ENCODE measurements at places on chromosomes 16 and 17.

DNA sequence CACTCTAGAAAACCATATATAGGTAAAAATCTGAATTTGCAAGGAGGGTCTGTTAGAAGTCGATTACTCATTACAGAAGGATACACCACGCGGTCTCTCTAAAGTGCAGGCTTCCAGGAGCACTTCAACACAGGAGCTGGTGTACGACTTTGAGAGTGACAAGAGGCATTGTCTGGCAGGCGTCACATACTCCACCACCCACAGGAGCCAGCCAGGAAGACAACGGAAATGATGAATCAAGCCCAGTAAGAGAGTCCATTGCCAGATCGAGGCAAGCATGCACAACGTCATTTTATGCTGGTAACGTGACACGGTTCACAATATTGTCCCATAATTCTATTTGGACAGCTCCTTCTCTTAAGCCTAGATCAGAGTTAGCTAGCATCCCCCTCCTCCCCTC, 15.0 kb upstream of the CACNG4 start:
- no peak for DNase-seq

DNA sequence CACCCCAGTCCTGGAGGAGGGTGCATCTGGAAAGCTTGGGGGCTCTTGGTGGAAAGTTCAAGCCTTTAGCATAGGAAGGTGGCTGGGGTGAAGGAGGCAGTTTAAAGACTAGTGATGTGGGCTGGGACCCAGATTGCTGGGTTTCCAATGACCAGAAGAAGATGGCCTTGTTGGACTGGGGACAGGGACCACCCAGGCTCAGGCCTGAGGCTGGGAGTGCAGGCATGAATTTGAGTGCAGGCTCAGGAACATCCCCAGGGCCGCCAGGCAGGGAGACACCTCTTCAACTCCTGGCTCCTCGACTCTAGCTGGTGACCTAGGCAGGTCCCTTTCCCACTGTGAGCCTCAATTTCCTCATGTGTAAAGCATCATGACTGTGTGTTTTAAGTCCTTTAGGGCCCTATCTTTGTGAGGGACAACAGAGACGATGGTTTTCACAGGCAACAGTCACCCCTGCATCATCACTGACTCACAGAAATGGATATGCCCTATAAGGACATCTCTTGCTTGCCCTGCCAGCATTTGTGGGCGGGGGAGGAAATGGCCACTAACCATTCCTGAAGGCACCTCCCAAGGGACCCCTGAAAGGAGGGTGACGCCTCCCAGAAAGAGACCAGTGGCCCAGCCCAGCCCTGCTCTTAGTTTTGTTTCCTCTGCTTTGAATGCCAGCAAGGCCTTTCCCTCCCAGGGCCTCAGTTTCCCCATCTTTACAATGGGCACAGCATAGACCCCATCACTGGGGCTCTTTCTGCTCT, 11.1 kb downstream of the NLRC5 start:
- DNase-seq = peak; percentile 81

DNA sequence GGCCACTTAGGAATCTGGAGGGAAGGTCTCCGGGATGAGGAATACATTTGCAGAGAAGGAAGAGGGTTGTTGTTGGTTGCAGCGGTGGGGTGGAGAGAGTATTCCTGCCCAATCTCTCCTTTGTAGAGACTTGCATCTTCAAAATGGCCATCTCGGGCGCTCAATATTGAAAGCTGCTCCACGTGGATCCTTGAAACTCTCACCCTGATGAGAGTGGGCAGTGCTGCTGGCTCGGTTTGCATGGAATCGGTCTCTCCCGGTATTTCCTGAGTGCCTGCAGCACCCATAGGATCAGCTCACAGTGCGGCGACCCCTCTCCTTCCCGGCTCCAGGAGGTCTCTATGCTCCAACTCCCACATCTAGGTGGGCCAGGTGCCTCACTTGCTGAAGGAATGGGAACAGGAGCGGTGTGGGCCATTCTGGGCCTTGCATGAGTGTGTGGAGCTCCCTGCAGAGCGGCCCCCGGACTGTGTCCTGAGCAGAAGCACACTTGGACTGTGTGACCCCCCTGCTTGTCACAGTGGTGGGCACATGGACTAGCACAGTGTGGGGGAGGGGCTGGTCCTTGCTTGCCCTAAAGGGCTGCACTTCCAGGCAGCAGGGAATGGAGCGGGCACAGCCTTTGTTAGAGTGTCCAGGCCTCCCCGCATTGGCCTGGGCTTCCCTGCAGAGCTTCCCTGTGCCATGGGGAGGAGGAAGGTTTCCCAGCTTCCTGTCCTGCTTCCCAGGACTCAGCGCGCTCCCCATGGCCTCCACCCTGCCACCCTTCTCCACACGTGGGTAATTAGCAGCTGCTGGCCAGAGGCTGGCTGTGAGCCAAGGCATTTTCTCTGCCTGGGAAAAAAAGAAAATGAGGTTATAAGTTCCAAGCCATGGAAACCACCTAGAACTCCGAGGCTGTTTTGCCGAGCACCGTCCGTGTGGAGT, 139.3 kb downstream of the IRF8 start:
- no peak for DNase-seq

- DNase-seq = no peak
These were observed 78.8 kb downstream of the WWP2 start for GRCh38 chr16:69840975-69841374.

DNA sequence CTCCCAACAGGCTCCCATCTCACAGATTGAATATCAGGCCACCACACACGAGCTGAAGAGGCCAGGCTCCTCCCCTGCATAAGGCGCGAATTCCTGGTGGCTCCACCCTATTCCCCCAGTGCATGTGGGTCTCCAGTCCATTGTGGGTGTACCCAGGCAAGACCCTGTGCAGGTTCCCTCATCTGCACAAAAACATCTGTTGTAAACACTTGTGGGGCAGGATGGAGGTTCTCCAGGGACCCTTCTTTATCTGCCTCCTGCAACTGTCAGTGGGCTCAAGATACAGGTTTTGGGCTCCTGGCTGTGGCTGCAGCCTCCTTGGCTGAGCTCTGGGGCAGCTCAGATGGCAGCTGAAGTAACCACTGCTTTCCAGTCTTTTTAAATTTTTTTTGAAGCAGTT, 17.6 kb upstream of the LGALS9 start:
- no peak for DNase-seq

DNA sequence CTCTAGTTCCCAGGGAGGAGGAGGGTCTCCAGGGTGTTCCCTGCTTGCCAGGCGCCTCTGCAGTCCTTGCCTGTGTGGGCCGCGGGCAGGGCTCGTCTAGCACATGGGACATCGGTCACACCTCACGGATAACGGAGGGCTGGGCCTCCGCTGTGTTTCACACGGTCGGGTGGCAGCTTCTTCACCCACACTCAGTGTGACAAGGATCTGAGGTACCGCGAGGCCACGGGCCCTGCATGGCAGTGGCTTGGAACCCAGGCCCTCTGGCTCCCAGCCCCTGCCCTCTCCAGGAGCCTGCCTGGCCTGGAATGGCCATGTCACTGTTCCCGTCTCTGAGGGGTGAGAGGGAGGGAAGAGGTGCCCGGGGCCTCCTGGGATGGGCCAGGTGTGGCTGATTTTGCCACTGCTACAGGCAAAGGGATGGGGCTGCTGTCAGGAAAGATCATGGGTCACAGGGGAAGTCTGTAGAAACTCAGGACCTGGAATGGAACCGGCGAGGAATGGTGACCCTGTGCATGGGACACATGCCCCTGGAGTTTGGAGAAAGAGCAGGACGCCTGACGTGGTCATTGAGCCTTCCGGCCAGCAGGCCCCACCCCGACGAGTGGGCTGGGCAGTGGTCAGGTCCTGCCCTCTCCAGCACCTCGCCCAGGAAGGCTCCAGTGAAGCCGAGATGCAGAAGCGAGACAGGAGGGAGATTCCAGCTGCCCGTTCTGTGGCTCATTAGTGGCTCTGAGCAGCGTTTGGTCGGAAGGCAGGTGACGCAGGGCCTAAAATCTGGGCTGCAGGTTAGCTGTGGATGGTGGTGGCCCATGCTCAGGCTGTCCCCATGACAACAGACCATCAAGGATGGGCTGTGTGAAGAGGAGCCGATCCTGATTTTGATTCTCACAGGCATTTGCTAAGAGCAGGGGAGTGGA, 76.5 kb upstream of the GSE1 start:
- DNase-seq = no peak

All from HS-27A (cell line).